ENCODE measurements at places on chromosomes 1 and 21.

DNA sequence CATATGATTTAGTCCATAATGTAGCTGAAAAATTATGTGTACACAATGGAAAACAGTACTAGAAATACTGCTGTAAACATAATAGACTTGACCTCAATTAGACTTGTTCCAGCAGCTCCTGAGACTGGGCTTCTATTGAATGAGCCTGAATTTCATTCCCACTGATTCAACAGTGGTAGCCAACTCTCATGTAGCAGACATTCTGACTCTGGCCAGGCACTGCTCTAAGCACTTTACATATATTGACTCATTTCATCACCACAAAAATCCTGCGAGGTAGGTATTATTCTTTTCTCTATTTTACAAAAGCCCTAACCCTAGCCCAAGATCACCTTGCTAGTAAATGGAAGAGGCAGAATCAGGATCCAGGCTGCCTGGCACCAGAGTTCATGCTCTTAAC lies 12.8 kb upstream of the CTSS start:
- no peak for DNase-seq

GRCh38 chr1:103063921-103064320 lies 44.4 kb downstream of the COL11A1 start:
- DNase-seq = no peak

DNA sequence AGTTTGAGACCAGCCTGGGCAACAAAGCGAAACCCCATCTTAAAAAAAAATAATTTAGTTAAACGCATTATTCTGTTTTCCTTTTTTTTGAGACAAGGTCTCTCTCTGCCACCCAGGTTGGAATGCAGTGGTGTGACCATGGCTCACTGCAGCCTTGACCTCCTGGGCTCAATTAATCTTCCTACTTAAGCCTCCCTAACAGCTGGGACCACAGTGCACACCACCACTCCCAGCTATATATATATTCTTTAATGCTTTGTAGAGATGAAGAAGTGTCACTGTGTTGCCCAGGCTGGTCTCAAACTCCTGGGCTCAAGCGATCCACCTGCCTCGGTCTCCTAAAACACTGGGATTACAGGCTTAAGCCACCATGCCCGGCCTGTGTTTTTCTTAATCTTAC lies 7.7 kb upstream of the KLF17 start:
- DNase-seq = no peak

GRCh38 chr1:154478013-154478412 lies 24.0 kb upstream of the TDRD10 start:
- no peak for DNase-seq

- no peak for DNase-seq
Observed at GRCh38 chr1:30704765-30705509, 18.4 kb downstream of the MATN1 start.

DNA sequence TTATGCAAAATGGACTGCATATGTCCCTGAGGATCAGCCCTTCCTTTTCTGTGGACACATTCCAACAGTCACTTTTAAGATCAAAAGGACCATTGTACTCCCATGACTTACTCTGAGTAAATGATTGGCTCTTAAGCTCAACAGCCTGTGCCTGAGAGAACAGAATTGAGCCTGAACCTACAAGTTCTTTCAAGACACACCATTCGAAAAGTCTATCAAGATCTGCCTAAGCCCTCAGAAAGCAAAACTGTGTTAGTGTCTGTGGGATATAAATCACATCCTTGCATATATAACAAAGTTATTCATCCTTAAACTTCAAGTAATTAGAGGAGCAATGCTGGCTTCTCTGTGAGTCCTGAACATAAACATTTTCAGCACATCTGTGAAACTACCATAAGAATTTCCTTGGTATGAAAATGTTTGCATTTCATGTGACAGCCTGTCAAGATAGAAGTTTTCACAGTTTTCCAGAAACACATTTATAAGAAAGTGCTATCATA lies 41.6 kb downstream of the PCNX2 start:
- DNase-seq = no peak

GRCh38 chr1:19351873-19352272 lies 39.7 kb downstream of the SLC66A1 start:
- DNase-seq = no peak

- no peak for DNase-seq
Observed at GRCh38 chr1:10833630-10834557, 37.4 kb upstream of the CASZ1 start.

GRCh38 chr1:200512191-200512590 lies 102.4 kb upstream of the ZNF281 start:
- DNase-seq = no peak

DNA sequence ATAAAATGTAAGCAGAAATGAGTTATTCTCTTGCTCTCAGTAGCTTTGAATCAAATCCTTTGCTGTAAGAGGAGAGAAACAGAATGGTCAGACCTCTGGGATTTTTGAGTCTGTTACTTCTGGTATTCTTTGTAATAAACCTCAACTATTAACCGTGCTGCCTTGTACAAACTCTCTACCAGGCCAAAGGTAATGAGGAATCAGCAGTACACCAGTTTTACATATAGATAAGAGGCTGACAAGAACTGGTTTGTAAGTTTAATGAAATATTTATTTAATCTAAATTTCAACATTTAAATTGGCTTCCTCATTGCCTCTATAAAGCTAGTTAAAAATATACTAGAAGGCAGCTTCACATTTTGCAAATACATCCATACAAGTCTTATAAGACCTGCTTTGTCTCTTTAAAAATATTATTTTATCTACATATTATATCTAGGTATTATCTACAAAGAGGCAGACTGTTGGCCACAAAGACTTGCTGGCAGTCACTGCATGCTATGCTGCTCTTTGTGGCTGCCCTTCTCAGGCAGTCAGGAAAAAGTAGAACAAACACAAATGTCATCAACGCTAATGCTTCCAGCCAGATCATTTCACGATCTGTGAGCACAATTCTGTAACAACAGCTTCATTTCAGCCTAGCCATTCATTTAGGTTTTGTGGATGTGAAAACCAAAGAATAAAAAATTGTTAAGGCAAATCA lies 173.0 kb downstream of the GABPA start:
- peak; percentile 16 for DNase-seq

GRCh38 chr1:26060832-26061574 lies 6.4 kb downstream of the TRIM63 start:
- no peak for DNase-seq

DNA sequence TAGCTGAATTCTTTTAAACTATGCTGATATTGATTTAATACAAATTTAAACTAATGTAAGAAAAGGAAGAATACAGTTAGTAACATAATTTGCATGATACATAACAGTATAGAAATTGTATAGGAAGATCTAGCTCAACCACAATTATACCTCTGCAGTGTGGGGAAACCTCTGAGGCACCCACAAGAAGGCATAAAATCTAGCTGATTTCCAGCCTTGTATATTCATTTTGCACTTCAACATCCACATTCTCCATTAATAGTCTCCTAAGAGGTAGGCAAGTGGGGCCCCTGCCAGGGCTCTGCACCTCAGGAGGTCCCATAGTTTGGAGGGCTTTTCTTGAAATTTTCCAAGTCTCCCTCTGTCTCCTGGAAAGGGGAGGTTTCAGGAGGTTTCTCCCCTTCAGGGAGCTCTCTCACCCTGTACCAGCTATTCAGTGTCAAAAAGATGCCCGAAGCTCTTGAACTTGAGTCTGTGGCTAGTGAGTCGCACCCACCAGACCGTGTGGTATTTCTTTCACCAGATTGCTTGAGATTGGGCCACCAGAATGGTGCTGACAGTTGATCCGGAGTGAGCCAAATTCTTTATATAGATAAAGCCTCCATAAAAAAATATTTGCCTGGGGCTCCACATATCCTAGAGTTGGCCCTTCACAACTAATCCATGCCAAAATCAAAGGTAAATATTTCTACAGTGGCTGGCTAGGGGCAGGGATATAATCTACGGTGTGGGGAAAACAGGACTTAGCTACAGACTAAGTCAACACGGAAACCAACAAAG lies 108.2 kb downstream of the TIAM1 start:
- DNase-seq = no peak

DNA sequence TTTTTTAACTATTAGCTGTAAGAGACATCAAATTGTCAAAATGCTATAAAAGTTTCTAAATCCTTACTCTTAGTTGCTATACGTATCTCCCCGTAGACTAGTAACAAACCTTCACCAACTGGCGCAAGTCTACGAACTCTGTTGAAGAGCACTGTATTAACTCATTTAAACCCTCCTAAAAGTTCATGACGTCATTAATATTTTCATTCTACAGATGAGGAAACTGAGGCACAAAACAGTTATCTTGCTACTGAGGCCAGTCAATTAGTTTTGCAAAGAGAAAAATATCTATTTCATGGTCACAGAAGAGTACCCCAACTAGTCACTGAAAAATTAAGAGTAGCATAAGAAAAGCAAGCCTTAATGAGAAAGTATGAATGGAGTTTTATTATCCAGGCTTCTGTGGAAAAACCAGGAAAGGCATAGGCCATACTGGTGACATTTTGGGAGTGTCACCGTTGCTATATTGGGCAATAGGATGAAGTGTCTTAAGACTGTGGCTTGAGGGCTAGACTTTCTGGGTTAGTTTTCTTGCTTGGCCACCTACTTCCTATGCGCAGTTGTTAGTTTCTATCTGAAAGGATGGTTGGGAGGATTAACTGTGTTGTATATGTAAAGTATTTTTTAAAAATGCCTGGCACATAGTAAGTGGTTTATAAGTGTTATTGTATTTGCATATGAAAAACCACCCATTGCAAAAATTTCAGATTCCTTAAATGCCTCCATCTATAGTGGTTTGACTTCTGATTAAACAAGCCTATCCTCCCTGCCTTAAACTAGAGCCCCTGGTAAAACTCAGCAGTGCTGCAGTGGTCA lies 52.4 kb upstream of the SYT14 start:
- no peak for DNase-seq

- no peak for DNase-seq
Observed at GRCh38 chr1:224492632-224493031, 58.0 kb upstream of the WDR26 start.

DNA sequence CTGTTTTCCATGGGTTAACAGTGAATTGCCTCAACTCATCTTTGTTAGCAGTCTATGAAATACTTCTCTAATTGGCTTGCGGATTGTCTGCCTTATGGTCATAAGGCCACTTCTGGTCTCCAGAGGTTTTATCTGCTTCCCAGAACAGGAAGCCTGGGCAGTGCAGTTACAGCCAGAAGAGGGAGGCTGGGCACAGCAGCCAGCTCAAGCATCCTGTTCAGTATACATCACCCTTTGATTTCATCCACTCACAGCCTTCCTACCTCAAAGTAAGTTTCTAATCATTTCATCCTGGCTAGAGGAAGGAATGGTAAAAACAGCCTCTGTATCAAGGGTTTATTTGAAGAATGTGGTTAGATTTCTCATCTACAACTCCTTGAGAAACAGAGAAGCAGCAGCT lies 311.5 kb upstream of the DEPDC1 start:
- DNase-seq = no peak

DNA sequence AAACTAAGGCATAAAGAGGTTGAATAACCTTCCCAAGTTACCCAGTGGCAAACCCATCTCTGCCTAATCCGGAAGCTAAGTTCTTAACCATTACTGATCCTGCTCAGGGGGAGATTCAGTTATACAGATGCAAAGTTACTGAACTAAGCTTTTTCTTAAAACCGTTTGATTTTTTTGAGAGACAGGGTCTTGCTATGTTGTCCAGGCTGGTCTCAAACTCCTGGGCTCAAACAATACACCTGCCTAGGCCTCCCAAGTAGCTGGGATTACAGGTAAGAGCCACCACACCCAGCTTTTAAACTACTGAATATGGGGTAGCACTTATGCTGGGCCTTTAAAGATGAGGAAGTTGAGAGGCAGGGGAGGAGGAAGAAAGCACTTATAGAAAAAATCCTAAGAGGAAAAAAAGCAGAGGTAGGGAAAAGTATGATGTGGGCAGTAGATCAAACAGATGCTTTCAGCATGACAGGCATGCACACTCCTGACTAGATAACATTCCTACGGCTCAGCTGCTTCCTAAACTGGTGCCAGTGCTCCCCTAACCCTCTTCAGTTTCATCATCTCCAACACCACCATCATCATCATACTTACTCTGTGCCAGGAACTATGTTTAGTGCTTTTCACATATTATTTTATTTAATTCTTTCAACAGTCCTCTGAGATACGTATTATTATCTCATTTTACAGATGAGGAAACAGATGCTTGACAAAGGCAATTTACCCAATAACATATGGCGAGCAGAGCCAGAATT lies 5.8 kb downstream of the PAFAH2 start:
- no peak for DNase-seq

- DNase-seq = no peak
Observed at GRCh38 chr1:227896710-227897655, 50.7 kb downstream of the WNT9A start.

GRCh38 chr1:65432918-65433317 lies 12.4 kb downstream of the LEPR start:
- DNase-seq = no peak

GRCh38 chr1:200351826-200352549 lies 57.8 kb downstream of the ZNF281 start:
- DNase-seq = no peak
